NCI-H2171 treated with DMSO at 0.1 percent for 48 hours (cell line): ENCODE measurements at places on chromosomes 2 and 18.

DNA sequence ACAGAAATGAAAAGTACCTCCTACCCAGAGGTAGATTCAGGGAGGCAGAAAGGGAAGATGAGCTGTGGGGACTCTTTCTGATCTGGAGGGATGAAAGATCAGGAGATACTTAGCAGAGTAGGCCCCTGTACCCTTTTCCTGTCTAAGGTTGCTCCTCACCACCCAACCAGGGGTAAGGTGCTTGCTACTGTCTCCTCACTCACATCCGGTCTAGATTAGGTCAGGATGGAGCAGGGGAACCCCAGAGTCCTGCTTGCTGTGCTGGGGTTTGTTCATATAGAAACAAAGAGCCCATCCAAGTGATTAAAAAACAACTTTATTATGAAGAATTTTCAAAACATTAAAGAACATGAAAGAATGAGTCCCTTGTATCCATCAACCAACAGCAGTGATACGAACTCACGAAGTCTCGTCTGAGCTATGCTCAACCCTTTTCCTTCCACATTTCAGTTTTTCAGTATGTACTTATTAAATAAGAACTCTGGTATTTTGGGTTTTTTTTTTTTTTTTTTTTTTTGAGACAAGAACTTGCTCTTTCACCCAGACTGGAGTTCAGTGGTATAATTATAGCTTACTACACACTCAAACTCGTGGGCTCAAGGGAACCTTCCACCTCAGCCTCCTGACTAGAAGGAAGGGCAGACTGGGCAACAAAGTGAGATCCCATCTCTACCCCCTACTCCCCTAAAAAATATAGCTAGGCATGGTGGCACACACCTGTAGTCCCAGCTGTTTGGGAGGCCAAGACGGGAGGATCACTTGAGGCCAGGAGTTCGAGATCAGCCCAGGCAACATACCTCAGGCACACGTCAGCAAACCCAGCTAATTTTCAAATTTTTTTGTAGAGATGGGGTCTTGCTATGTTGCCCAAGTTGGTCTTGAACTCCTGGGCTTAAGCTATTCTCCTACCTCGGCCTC is 28.5 kb upstream of the MCFD2 start:
- no peak for DNase-seq

- no peak for DNase-seq
Measured at GRCh38 chr2:235358981-235359471, 134.8 kb upstream of the AGAP1 start.

- no peak for DNase-seq
Measured at GRCh38 chr2:177921726-177922125, 150.9 kb downstream of the PDE11A start.

- no peak for DNase-seq
Measured at GRCh38 chr2:151388011-151388410, 21.7 kb upstream of the RIF1 start.

- DNase-seq: no peak
Measured at GRCh38 chr2:196079052-196079451, 10.4 kb upstream of the DNAH7 start.

GRCh38 chr2:1602278-1603010 is 141.9 kb downstream of the PXDN start:
- DNase-seq: no peak

GRCh38 chr2:11074246-11074820 is 80.9 kb upstream of the SLC66A3 start:
- DNase-seq: no peak

DNA sequence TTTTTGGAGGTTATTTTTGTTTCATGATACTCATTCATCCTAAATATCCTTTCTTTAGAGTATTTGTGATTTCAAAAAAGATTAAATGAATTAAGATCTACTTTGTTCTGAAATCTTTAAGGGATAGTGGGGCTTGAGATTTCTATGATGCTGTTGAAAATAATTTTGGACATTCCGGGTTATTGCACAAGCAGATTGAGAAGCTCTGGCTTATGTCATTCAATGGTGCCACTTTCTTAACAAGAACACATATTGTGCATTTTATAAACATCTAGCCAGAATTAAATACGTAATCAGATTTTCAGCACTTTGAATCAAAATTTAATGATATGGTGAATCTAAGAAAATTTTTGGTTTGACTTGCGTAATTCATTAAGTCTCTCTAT is 207.7 kb upstream of the COL3A1 start:
- DNase-seq: no peak

DNA sequence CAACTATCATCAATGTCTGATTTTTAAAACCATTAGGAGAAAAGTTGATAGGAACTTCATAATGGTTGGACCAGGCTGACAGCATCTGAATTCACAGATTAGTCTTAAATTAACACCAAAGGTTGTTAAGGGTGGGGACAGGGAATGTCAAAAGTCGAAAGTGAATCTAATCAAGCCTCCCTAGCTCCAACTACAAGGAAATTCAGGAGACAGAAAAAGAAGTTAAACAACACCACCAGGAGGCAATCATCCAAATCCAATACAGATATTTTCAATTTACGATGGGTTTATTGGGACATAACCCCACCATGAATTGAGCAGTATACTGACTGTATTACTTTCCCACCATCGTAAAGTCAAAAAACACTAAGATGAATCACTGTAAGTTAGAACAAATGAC is 32.8 kb downstream of the ATF2 start:
- DNase-seq: no peak

- DNase-seq: peak; percentile 61
Measured at GRCh38 chr2:136191041-136191440, 73.1 kb upstream of the CXCR4 start.

DNA sequence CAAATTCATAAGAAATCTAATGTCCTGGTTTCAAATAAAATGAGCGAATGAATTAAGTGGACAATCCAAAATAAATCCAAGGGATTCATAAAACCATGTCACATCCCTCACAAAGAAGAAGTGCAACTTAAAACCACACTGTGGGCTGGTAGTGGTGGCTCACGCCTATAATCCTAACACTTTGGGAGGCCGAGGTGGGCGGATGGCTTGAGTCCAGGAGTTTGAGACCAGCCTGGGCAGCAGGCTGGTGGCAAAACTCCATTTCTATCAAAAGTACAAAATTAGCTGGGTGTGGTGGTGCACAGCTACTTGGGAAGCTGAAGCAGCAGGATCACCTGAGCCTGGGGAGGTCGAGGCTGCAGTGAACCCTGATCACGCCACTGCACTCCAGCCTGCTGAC is 25.4 kb downstream of the FAM98A start:
- no peak for DNase-seq

DNA sequence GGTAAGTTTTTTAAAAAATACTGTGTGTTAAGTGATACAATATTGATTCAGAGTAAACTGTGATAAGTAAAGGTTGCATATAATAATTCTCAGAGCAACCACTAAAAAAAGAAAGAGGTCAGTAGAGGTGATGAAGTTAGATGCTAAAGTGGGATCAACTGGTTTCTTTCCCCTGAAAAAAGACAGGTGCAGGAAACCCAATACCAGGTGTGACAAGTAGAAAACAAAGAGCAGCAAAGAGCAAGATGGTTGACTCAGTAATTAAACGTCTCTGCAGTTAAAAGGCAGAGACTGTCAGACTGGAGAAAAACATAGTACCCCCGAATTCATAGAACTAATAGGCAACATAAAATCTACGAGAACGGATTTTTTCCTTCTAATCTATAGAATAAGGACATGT is 128.3 kb downstream of the ATP9B start:
- DNase-seq: peak; percentile 64

- DNase-seq: peak; percentile 95
Measured at GRCh38 chr2:180778291-180778690, 202.1 kb upstream of the UBE2E3 start.

- DNase-seq: no peak
Measured at GRCh38 chr2:187272255-187272654, 175.8 kb downstream of the CALCRL start.
